Jurkat, Clone E6-1 (cell line): ENCODE measurements at places on chromosomes 16 and 17.

DNA sequence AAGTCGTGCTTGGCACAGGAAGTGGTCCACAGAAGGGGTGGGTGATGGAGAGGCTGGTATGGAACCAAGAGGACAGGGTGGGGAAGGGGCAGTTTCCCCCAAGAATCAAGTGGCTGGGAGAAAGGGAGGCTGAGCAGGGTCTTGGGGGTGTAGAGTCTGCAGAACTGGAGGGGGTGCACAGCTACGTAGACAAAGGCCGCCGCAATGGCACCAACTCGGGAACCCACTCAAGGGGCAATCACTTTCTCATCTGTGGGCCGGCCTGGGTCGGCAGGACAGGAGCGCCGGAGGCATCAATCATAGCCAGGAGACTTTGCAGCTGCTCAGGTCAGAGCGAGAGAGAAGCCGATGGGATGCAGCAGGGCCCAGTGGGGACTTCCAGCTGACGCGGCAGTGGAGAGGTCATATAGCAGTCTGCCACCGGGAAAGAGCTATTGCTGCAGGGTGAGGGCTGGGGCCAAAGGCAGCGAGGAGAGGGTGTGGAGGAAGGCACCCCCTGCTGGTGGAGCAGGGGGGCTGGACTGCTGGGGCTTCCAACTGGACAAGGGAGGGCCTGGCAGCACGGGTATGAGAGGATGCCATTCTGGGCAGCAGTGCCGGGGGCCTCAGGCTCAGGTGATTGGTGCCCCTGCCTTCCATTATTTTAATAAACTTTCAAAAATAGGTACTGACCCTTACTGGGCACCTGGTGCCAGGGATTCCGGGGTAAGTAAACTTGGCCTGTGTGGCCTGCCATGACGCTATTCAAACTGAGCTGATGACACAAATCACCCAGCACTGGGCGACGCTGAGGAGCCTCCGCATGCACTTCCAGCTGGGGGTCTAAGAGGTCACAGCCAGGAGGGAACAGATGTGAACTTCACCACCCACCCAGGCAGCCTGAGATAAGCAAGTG is 52.5 kb upstream of the MTSS2 start:
- no peak for DNase-seq

- DNase-seq, result no peak
Observed at GRCh38 chr17:73983621-73984400, 219.7 kb upstream of the RPL38 start.

DNA sequence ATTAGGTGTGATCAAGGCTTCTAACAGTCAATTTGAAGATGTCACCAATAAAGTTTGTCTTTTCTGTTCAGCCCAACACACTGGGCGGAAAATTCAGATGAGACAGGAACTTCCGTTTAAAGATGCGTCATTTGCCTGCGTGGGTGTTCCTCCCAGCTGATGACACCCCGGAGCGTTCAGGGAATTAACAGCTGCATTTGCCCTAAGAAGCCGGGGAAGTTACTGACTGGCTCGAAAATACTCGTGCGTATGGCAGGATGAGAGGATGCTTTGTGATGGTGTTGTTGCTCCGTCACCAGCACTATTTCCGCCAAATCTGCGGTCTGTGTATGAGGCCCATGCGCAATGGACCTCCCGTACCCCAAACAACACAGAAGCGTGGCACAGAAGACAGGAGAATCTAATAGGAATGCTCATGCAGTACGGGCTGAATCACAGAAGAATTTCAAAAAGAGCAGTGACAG is 11.9 kb upstream of the PVALEF start:
- DNase-seq, result no peak

- DNase-seq, result no peak
Observed at GRCh38 chr16:63703612-63704011, 1418.3 kb downstream of the CDH11 start.

- no peak for DNase-seq
Observed at GRCh38 chr17:2693561-2694380, 17.8 kb downstream of the CLUH start.
